ENCODE measurements at places on chromosomes 12 and 14.

- no peak for DNase-seq
Observed at GRCh38 chr12:7374423-7375144, 69.4 kb downstream of the CD163L1 start.

DNA sequence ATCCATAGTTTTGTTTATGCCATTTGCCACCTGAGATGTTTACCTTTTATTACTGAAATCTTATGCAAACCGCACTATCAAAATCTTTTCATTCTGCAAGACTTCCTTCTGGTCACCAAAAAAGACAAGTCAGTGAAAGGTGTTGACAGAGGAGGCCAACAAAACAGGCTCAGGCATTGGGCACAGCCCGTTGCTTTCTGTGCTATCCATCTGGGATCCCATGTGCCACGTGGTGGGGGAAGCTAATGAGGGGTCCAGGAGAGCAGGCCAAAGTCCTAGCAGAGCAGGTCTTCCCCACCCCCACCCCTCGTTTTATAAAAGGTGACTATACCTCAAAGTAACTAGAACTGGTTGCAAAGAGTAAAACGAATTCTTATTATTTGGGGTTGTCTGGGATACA lies 1.2 kb downstream of the ALDH1L2 start:
- no peak for DNase-seq

- no peak for DNase-seq
Observed at GRCh38 chr12:101592921-101593320, 1.9 kb upstream of the MYBPC1 start.

DNA sequence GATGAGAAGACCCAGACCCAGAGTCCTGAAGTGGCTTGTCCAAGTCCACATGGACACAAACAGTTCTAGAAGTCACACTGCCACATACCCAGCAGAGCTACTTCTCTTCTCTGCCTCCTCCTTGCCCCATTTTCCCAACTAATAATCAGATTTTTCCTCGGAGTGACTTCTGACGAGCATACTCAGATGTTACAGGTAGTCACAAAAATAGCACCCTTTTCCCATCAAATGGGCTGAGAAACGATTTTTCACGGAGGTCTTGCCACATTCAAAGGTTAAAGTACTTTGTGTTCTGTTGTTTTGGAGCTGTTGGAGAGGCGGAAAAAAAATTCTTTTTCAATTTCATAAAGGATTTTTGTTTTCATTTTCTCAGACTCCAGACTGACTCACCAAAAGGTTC lies 232.9 kb downstream of the ZFP36L1 start:
- DNase-seq: no peak

- no peak for DNase-seq
Observed at GRCh38 chr12:49548822-49549648, 10.2 kb downstream of the KCNH3 start.

Measured in vagina (tissue), 2 donors.